AG09309 (cell line): ENCODE measurements at places on chromosomes 5 and 9.
A peak's percentile ranks its signal among the peaks of the same experiment; 100 is the strongest.

GRCh38 chr5:34803974-34804732 lies 34.8 kb upstream of the TTC23L start:
- peak; percentile 35 for DNase-seq

DNA sequence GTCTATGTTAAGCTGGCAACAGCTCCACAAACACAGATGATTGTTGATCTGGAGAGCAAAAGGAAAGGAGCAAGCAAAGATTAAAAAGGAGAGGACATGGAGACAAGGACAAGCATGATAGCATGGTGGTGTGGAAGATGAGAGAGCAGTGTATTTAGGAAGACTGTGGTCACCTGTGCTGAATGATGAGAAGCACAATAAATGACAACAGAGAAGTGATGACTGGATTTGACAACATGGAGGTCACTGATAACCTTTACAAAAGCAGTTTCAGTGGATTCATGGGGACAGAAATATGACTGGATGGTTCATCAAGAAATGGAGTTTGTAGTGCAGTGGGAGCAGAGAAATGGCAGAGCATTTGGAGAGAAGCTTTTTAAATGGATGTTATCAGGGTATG lies 20.2 kb downstream of the TTC33 start:
- DNase-seq, result no peak

- DNase-seq, result no peak
Observed at GRCh38 chr9:130987738-130988399, 21.1 kb upstream of the LAMC3 start.

- DNase-seq, result no peak
Observed at GRCh38 chr9:133545494-133546286, 11.2 kb downstream of the ADAMTSL2 start.

GRCh38 chr5:133494923-133495246 lies 117.5 kb downstream of the FSTL4 start:
- no peak for DNase-seq

DNA sequence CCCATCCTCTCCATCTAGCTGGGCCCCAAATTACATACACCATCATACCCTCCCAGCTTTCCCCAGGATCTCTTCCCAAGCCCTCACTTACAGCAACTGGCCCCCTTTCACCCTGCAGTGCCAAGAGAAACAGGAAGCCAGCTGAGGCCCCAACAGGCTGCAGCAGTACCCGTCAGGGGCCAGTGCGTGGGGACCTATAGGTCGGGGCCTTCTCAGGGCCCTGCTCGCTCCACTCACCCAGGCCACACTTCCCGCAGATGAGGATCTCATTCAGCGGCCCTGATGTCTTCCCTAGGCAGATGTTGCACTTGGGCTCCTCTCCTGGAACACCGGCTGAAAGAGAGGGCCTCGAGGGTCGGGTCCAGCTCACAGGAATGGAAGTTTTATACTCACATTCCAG lies 6.8 kb downstream of the PHF19 start:
- no peak for DNase-seq

DNA sequence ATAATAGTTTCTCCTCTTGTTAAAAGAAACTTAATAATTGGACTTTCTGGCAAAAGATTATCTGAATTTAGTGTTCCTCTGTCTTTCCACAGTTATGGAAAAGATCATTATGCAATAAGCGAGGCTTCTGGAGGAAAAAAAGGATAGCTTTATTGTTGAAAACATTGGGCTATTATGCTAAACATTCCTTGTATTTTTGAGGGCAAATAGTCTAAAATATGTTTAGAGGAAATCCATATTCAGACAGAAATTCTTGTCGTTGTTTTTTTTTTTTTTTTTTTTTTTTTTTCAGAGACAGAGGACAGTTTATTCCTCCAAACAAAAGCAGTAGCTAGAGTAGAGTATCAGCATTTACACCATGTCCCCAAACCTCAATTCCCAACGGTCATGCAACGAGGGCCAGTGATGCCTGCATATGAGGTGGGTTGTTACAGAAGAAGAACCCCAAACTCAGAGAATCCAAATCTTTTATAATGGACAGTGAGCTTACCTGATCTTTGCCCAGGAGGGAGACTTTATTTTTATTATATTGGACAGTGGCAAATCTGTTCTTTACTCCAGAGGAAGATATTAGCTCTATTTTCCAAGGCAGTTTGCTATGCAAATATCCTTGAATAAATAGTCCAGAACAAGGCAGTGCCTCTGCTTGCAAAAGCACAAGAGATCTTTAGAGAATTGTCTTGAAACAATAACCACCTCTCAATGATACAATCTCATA lies 48.4 kb upstream of the CDK5RAP2 start:
- DNase-seq, result no peak
